ENCODE measurements at places on chromosomes 7 and 10.

DNA sequence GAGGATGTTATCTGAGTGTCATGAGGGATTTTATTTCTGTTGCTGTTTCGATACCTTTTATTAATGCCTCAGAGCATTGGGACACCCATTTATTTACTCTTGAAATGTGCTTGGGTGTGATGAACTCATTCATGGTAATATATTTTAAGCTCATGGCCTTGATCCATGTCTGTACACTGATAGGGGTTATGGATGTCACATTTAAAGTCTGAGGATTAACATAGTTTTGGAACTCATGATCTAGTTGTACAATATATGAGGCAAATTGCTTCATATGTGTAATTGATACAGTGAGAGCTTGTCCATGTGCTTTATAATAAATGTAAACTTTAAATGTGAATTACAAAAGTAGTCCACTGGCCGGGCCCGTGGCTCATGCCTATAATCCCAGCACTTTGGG lies 23.0 kb upstream of the ZRANB1 start:
- DNase-seq, result no peak

DNA sequence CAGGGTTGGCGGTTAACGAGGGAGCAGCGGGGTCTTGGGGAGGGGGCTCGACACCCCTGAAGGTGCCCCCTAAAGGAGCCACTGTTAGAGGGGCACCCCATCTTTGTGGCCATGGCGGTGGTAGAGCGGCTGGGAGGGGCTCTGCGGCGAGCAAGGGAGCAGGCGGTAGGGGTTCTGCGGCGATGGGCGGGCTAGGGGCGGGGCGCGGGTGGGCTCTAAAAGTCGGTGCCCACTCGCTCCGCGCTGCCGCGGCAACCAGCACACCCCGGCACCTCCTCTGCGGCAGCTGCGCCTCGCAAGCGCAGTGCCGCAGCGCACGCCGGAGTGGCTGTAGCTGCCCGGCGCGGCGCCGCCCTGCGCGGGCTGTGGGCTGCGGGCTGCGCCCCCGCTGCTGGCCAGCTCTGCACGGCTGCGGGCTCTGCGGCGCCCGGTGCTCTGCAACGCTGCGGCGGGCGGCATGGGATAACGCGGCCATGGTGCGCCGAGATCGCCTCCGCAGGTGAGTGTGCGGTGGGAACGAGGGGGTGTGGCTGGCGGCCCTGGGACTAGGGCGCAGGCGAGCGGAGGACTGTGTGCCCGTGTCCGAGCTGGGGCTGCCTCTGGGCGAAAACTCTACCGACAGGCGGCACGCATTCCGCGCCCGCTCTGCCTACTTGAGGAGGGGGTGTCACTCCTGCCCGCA lies at the start of gene MEST:
MEST (plus strand) TSS at position 245 of the 682 bp plus-strand sequence; CDS start at position 474, 229 bp downstream.
- no peak for DNase-seq

DNA sequence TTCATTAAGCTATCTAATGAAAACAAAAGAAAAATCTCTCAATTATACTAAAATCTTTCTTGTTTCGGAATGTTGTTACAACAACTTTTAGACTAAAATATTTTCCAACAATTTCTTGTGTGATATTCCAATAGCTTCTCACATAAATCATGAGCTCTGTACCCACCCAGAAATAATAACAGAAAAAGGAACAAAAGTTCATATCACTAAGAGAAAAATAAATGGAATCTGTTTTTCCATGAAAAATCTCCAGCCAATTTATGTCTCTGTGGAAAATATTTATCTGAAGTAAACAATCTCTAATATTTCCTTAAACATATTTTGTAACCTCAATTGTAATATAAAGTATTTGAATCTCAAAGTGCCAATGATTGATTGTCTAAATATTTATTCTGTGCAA lies 628.6 kb upstream of the ANKRD30A start:
- no peak for DNase-seq

DNA sequence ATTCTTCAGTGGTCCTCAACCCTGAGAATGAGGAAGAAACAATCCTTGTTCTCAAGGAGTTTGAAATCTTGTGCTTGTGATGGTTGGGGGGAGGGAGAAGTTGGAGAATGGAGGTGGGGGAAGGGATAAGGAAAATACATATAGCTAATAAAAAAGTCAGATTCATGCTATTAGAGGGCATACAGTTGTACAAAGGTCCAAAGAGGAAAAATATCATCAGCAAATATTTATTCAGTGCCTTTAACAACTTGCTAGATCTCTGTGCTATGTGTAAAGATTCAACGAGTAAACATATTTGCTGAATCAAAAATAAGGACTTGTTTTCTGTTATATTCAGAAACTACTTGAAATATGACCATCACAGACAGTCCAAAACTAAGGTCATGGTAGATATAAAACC lies 114.4 kb downstream of the HIBADH start:
- DNase-seq, result no peak

DNA sequence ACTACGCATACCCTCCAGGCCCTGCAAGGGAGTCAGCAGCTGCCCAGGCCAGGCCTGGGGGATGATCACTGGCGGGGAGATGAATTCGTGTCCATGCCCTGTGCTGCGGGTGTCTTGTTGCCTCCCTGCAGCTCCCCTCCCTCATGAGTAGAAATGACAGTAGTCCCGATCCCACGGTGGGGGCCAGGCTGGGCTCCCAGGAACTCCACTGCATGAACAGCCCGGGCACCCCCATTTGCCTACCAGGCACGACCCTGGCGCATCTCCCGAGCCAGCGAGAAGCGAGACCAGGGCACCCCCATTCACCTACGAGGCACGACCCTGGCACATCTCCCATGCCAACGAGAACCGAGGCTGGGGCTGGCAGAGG lies 246.5 kb downstream of the ELFN1 start:
- no peak for DNase-seq

All from Kasumi-1 (cell line).